ENCODE measurements at places on chromosomes 11 and 22. TPM values are rescaled to one million over a fixed set of nuclear protein-coding genes. Genes with fewer than 3 reads are reported as not detected.

DNA sequence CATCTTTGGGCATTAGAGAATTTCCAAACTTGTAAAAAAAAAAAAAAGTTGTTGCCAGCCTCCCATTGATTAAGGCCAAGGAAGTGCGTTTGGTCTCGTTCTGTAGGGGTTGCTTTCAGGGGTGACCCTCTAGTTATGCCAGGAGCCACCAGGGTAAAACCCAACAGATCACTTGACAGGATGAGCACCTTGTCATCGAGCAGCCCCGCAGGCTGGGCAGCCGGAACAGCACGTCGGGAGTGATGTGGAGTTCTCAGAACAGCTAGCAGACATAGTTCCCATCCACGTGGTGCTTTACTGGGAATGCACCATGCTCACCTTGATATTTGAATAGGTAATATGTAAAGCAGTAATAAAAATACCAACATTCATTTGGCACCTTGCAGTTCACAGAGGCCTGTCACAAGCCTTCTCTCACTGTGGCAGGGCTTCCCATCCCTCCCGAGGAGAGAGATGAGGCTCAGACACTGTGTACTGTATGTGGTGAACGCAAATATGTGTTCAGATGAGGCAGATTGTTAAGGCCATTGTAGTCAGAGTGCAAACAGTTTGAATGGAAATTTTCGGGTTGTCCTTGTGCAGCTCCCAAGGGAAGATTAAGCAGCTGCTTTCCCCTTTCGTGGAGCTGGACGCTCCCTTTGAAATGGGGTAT is 70.9 kb upstream of the SORL1-AS1 start:
- no peak for DNase-seq

DNA sequence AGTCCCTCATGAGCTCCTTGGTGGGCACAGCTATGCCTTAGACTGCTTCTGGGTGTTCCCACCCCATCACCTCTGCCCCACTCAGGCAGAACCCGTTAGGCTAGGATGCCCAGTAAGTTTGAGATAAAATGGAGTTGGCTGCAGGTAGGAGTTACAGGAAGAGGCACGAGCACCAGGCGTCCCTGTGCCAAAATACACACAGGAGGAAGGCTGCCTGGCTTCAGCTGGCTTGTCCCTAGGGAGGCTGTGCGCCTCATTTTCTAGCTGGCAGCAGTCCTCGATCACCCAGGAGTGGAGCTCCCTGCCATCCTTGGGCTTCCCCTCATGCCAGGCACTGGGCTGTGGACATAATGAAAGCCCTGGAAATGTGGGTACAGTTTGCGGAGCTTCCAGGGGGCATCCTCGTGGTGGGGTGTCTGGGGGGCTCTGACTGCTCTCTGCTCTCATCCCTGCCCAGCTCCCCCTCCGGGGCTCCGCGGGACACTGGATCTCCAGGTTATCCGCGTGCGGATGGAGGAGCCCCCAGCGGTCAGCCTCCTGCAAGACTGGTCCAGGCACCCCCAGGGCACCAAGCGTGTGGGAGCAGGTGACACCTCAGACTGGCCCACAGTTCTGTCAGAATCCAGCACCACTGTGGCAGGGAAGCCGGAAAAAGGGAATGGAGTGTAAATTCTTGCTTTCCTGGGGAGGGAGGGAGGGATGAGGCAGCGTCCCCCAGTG is 12.3 kb upstream of the MARK2 start:
- DNase-seq, result no peak

DNA sequence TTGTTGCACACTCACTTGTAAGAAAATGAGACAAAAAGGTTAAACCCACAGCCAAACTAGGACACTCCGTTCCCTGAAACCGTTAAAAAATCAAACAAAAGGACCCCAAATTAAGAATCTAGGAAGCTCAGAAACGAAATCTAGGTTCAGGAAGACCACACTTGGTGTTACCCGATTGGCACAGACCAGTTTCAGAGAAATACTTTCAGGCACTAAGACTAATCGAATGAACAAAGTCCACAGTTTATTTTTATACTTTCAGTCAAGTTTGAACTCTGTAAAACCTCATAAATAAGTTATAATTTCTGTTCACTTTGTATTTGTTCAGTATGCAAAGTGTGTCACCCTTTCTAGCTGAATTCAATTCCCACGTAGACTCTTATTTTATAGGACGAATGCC is 38.8 kb upstream of the TTC12 start:
- no peak for DNase-seq

DNA sequence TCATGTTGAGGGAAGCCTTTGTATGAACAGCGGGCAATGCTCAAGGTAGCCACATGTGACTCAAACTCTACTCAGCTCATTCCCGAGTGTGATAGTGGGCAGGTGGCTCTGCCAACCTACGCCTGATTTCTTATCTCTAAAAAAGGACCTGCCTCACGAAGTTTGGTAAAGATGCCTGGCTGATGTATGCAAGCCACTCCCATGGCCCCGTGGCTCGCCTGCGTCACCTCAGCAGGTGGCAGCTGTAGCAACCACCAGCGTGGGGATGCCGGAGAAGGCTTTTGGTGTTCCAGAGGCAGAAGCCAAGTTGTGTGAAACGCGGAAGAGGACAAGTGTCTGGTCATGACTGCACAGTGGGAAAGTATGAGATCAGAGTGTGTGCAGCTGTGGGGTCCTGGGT is 5.4 kb downstream of the FADS2 start:
- DNase-seq, result no peak

GRCh38 chr11:117795638-117796455 is 1.2 kb downstream of the DSCAML1 start:
- no peak for DNase-seq

OR8A1 gene
- 0.48 TPM for polyA plus RNA-seq

GGTLC3 gene
- polyA plus RNA-seq, result not detected

TRIM49 gene
- polyA plus RNA-seq, result not detected

OR52N2 gene
- not detected for polyA plus RNA-seq
